IPS-NIHi11 (cell line): ENCODE measurements at places on chromosomes 2 and 18.

DNA sequence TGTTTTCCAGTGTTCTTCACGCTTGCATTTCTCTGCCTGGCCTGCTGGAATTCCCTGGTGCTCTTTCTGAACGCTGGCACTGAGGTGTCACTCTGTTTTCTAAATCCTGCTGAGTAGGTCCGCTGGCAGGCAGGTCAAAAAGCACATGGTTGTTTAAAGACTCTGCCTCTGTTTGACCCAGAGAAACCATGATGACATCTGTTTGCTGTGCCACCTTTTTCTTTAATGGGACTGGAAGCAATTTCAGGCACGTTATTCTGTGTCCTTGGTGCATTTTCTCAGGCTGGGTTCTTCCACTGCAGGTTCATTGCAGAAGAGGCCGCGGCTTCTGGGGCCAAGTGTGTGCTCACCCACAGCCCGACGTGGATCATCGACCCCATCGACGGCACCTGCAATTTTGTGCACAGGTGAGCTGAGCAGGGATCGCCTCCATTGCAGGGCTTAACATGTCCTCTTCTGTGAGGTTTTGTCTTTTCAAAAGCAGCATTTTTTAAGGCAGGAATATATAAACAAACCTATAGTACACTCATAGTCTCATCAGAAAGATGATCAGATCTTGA, 28.4 kb downstream of the IMPA2 start:
- no peak for DNase-seq

DNA sequence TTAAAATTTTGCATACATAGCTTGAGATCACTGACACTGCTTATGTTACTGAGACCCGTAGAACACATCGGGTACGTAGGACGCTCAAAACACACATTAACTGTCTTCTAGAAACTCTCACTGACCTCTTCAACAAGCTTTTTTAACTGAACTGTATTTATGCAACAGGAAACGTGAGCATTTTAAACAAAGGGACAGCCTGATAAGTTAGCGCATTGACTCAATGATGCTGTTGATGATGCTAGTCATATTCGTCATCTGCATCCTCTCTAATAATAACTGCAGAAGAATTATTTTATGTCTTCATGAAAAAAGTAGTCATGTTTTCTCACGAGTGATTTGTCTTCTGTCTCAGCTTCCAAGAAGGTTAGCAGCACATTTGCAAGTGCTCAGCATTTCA, 824.0 kb downstream of the DCDC2C start:
- DNase-seq = no peak

DNA sequence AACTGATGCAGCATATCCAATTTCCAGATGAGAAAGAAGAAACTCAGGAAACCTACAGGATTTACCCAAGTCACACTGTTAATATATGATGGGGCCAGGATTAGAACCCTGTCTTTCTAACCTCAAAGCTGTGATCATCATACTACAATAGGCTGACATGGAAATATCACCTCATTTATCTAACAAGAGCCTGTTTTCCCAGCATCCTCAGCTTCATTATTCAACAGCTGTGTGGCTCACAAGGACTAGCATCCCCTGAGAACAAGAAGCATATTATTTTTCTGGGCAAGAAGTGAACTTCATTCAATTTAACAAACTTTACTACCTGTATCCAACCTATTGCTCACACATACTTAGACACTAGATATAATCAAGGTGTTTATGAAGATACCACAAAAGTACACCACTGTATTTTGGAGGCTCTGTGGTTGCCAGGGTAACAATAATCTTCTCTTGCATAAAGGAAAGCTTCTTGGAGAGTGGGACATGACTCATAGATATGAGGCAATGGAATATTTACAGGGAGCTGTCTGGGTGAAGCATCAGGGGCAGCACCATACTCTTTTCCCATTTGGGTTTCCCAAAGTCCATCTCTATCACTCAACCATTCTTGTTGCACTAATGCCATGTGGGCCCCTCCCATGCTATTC, 218.2 kb downstream of the RAD51AP2 start:
- no peak for DNase-seq

- no peak for DNase-seq
Measured at GRCh38 chr18:3463051-3463450, 13.1 kb downstream of the TGIF1 start.

DNA sequence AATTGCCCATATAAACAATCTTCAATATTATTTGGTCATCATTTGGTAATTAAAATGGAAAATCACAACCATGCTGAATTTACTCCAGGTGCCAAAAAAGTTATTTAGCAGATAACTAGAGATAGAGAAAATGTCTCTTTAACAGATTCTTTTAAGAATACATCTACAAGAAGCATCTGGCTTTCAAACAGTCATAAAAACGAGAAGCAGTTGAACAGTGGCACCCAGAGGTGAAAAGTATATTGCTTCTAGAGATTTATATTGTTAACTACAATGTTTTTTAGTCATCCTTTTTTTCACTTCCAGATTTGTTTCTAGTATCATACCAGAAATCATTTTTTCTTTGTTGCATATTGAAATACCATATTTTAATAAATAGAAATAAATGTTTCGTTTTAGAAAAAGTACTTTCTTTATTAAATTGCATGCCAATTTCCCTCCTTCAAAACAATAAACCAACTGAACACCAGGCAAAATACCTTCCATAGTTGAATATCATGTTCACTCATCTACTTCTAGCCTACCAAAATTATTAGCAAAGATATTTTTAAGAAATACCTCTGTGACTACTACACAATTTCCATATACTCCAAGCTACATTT, 65.4 kb upstream of the HNRNPA3 start:
- no peak for DNase-seq

DNA sequence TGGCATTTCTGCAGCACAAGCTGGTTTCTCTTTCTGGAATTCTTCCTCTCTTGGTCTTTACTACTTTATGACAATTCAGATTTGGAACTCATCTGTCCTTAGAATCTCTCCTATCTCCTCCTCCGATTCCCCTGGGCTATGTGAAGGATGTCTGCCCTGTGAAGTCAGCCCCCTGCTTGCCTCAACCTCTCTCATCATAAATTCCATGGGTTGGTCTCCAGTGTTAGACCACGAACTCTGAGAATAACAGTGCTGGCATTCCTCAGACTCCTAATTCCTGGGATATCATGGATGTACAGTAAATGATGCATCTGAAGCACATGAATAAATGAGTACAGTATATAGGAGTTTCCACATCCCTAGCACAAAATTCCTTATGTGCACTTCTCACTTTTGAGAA, 21.0 kb upstream of the CYRIA start:
- DNase-seq = no peak

GRCh38 chr2:217396165-217396564, 536.3 kb upstream of the TNP1 start:
- DNase-seq = no peak

GRCh38 chr2:55157474-55157884, 74.6 kb downstream of the CLHC1 start:
- DNase-seq = no peak

- DNase-seq = no peak
Measured at GRCh38 chr18:69564602-69565001, 163.9 kb downstream of the DOK6 start.

DNA sequence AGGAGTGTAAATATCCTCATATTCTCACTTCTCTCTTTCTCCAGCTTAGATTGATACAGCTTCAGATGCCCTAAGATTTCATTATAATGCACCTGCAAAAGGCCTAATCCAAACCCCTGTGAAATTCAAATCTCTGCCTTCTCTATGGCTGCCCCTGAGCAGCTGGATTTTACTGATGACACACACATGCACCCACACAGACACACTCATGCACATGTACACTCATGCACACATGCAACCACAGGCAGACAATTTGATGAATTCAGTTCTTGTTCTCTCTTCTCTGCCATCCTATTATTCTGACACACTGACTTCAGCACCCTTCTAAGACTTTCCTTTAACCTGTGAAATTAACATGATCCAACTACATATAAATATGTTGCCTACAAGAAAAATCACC, 563.2 kb downstream of the RNF144A start:
- DNase-seq = no peak

GRCh38 chr18:41131050-41131449, 824.0 kb upstream of the PIK3C3 start:
- DNase-seq = no peak

- DNase-seq = peak; percentile 70
Measured at GRCh38 chr2:157875641-157876065, 477 bp downstream of the ACVR1 start.

GRCh38 chr2:96815326-96816126, 542 bp upstream of the CNNM3 start:
- peak; percentile 39 for DNase-seq

GRCh38 chr2:129879614-129880180, 99.8 kb upstream of the RAB6C start:
- no peak for DNase-seq

- peak; percentile 24 for DNase-seq
Measured at GRCh38 chr18:13725566-13726231, 659 bp downstream of the FAM210A start.

- no peak for DNase-seq
Measured at GRCh38 chr2:152822676-152823075, 104.3 kb downstream of the ARL6IP6 start.

DNA sequence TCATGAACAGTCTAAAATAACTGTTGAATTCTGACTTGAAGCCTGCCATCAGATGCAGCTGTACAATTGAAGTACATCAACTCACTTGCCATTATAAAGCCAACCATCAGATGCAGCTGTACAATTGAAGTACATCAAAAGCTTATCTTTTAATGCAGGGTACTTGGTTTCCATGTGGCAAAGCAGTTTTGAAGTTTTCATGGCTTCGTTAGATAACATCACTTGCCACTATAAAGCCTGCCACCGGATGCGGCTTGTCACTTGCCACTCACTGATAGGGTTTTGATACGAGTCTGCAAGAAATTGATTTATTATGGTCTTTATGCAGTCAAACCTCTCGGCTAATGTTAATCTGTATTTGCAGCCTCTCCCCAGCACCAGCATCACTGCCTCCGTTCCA, 1605.8 kb downstream of the SUCLG1 start:
- DNase-seq = no peak

DNA sequence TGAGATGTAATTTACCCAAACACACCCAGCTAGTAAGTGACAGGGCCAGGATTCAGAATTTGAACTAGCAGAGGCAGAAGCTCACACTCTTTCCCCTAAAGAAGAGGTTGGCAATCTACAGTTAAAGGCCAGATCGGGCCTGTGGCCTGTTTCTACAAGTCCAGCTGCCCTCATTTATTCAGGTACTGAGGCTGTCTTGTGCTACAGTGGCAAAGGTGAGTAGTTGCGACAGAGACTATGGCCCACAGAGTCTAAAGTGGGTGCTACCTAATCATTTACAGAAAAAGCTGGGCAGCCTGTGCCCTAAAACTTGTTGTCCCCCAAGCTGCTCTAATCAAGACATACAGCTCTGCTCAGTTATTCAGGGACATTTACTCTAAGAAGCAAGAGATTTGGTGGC, 86.8 kb downstream of the RTN4 start:
- DNase-seq = no peak

GRCh38 chr18:42915299-42915698, 200.2 kb downstream of the RIT2 start:
- no peak for DNase-seq

- DNase-seq = no peak
Measured at GRCh38 chr2:29580223-29580622, 341.2 kb downstream of the ALK start.

GRCh38 chr2:9205963-9206948, at the start of gene ASAP2:
Gene ASAP2, plus strand, starts transcription at chr2:9206812. Its CDS starts 293 bp downstream, at chr2:9207105.
- DNase-seq = peak; percentile 96

GRCh38 chr2:169767243-169767888, 31.3 kb upstream of the SSB start:
- DNase-seq = peak; percentile 67

- DNase-seq = no peak
Measured at GRCh38 chr2:112674229-112674628, 28.5 kb downstream of the SLC20A1 start.

DNA sequence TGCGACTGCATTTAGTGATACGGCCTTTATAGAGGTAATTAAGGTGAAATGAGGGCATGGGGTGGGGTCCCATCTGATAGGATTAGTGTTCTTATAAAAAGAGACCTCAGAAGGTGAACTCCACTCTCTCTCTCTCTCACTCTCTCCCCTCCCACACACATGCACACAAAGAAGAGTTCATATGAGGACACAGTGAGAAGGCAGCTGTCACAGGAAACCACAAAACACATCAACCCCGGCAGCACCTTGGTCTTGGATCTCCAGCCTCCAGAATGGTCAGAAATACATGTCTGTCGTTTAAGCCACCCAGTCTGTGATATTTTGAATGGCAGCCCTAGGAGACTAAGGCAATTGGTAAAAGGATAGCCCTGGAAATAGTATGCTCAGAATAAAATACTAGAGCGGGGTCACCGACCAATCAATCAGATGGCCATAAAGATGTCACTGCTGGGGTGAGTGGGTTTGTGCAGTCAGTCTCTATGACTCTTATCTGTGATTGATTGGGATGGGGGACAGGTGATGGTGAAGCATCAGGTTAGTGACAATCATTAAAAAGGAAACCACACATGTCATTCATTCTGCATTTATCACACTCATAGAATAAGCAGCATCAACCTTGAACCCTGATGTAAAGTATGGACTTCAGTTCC, 118.9 kb upstream of the POU3F3 start:
- DNase-seq = no peak

GRCh38 chr2:12363138-12363537, 353.6 kb upstream of the TRIB2 start:
- no peak for DNase-seq

- DNase-seq = no peak
Measured at GRCh38 chr2:68200157-68200787, 42.6 kb downstream of the PNO1 start.

DNA sequence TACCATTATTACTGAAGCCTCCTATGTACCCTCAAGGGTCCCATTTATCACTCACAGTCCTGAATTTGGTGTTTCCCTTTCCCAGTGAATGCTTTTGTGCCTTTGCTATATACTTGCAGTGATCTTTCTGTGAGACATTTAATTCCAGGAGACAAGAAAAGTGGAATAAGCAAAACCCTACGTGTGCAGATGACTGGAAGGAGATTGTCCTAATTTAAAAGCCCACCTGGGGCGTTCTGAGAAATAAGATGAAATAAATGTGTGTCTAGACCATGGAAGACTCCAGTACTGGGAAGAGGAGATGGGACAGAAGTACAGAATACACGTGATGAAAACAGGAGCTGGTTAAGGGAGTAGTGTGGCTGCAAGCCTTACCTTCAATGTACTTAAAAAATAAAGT, 19.3 kb downstream of the TYMS start:
- no peak for DNase-seq

DNA sequence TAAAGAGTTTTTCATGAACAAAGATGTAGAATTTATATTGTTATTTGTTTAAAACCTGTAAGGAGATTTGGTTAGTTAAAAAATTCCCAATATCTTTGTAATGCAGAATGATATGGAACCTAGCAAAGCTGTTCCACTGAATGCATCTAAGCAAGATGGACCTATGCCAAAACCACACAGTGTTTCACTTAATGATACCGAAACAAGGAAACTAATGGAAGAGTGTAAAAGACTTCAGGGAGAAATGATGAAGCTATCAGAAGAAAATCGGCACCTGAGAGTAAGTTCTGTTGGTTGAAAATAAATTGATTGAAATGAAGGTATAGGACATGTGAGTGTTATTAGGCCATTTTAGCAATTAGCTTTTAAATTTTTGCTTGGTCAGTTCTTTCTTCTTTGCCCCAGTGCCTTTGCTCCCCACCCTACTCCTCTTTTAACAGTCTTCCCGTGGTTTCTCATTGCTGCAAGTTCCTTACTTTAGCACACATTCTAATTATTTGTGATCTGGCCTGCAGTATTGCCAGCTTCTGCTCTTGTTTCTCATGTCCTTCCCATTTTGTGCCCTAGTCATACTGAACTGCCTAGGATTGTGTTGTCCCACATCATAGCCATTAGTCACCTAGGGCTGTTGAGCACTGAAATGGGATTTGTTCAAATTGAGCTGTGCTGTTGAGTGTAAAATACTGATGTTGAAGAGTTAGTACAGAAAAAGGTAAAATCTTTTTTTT, 36.6 kb downstream of the VAPA start:
- no peak for DNase-seq
